ENCODE measurements at places on chromosomes 11 and 22. TPM values are rescaled to one million over a fixed set of nuclear protein-coding genes. Genes with fewer than 3 reads are reported as not detected.

Gene MYBPC3
- not detected for total RNA-seq

Gene GAL3ST3
- total RNA-seq = not detected

Gene NAALAD2
- 8.5 TPM for total RNA-seq

Gene FAM180B
- total RNA-seq = 1.4 TPM

Gene CSTPP1
- total RNA-seq = 15.2 TPM

Gene OOSP4A
- not detected for total RNA-seq

Gene TPBGL
- total RNA-seq = 0.51 TPM
